ENCODE measurements at places on chromosomes 12 and 14. TPM values are rescaled to one million over a fixed set of nuclear protein-coding genes. Genes with fewer than 3 reads are reported as not detected.

Gene SLC10A1
- total RNA-seq = not detected

Gene CCDC196
- not detected for total RNA-seq

Gene KRT6C
- not detected for total RNA-seq

GRCh38 chr12:43167691-43168090 lies 384.3 kb downstream of the ADAMTS20 start:
- H3K27ac ChIP-seq = no peak overlapping the region
- H3K36me3 ChIP-seq = no peaks in the 10 kb centered on the region
- no peak overlapping the region for H3K4me3 ChIP-seq

- no peak overlapping the region for H3K27ac ChIP-seq
- peak; percentile 48 for DNase-seq
- H3K27me3 ChIP-seq = no peaks in the 10 kb centered on the region
- H3K36me3 ChIP-seq = peaks cover 66% of the 10 kb centered on the region
Measured at GRCh38 chr12:56719056-56719455, 6.0 kb downstream of the NACA start.

DNA sequence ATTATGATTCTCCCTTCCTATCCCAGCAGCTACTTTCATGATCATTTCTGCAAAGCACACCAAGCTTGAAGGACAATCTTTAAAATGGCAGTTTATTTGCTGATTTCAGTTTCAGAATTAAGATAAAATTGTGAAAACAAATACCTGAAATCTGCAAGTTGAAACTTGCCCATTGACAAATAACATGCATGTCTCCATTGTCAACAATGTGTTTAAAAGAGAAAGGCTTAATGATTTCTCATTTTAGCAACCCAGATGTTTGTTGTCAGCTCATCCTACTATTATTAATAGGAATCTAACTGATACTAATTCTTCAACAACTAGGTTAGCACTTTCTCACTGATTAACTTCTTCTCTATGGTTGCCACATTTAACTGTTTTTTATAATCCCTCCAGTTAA lies 474.6 kb downstream of the PRKD1 start:
- no peaks in the 10 kb centered on the region for H3K36me3 ChIP-seq
- DNase-seq = no peak
- H3K4me3 ChIP-seq = no peak overlapping the region
- no peaks in the 10 kb centered on the region for H3K27me3 ChIP-seq
- H3K4me1 ChIP-seq = no peaks in the 10 kb centered on the region

DNA sequence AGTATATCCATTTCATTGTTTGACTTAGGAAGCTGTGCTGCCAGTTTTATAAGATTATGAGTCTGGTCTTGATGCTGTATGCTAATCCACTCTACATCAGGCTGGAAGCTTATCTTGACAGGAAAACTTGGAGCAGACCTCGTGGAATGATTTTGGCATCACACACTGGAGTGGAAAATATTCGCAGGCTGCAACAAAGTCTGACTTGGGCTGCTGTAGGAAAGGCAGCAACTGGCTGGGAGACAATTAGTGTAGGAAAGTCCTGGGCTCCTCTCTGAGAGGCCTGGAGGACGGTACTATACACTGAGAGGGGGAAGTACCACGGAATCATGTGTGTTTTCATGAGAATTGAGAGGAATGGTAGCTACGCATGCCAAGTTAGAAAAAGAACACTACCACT lies 383.7 kb downstream of the ETNK1 start:
- H3K4me3 ChIP-seq = no peak overlapping the region
- peaks cover 3% of the 10 kb centered on the region for H3K27me3 ChIP-seq
- no peak for DNase-seq
- no peaks in the 10 kb centered on the region for H3K36me3 ChIP-seq

DNA sequence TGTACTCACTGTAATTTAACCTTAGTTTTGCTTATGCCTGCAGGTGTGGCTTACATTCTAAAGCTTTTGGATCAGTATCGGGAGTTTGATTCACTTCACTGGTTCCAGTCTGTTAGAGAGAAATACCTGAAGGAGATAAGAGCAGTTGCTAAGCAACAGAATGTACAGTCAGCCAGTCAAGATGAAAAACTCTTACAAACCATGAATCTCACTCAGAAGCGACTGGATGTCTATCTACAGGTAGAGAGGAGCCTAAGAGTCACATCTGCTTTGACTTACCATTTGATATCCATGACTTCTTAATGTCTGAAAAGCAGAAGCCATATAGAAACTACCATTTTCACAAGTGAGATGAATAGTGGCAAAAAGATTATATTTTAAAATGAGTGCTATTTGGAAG lies 56.5 kb downstream of the WASHC4 start:
- no peaks in the 10 kb centered on the region for H3K4me1 ChIP-seq
- H3K27ac ChIP-seq = no peak overlapping the region
- no peaks in the 10 kb centered on the region for H3K27me3 ChIP-seq

GRCh38 chr14:56886471-56887062 lies 76.3 kb upstream of the OTX2 start:
- H3K4me3 ChIP-seq = no peak overlapping the region
- no peaks in the 10 kb centered on the region for H3K36me3 ChIP-seq
- no peaks in the 10 kb centered on the region for H3K4me1 ChIP-seq
- H3K27ac ChIP-seq = no peak overlapping the region
- no peaks in the 10 kb centered on the region for H3K27me3 ChIP-seq
- no peak for DNase-seq

DNA sequence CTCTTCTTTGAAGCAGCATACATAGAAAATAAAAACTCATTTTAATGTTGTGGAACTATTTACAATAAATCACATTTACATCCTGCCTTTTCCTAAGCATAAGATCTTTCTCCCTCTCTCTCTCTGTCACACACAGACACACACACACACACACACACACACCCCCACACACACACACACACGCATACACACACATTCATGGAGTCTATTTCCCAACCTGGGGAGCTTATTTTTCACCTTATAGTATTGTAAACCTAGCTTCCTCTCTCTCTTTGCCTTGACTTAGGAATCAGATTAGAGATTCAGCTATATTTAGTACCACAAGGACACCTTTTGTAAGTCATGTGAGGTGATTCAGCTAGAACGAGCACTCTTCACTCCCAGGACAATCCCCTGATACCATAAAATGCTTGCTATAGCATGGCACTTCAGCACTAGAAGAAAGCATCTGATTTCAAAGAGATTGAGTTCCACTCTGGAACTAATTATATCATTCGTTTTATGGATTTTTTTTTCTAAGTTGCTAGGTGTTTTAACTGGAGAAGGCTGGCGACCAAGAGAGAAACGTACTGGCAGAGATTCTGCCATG lies 23.6 kb downstream of the TMEM30B start:
- DNase-seq = no peak
- no peaks in the 10 kb centered on the region for H3K27me3 ChIP-seq
- H3K4me3 ChIP-seq = no peak overlapping the region
- H3K36me3 ChIP-seq = no peaks in the 10 kb centered on the region

DNA sequence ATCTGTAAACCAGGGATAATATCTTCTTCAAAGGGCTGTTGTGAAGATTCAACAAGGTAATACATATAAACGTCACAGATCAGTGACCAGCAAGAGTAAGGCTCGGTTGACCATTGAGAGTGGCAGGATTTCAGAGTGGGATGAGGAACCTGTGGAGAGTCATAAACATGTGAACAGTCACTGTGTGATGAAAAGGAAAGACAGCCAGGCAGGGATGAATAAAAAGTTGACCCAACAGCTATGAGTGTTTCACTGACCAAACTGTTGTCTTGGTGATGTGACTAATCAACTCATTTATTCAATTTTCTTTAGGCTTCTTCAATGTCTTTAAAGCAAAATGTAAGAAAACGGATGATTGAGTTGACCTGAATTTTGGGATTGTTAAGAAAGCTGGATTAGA lies 8.6 kb upstream of the FRMD6 start:
- no peak overlapping the region for H3K4me3 ChIP-seq
- no peaks in the 10 kb centered on the region for H3K27me3 ChIP-seq
- peak; percentile 82 for DNase-seq
- peaks cover 26% of the 10 kb centered on the region for H3K36me3 ChIP-seq
- peak overlapping the region; percentile 94 for H3K27ac ChIP-seq

DNA sequence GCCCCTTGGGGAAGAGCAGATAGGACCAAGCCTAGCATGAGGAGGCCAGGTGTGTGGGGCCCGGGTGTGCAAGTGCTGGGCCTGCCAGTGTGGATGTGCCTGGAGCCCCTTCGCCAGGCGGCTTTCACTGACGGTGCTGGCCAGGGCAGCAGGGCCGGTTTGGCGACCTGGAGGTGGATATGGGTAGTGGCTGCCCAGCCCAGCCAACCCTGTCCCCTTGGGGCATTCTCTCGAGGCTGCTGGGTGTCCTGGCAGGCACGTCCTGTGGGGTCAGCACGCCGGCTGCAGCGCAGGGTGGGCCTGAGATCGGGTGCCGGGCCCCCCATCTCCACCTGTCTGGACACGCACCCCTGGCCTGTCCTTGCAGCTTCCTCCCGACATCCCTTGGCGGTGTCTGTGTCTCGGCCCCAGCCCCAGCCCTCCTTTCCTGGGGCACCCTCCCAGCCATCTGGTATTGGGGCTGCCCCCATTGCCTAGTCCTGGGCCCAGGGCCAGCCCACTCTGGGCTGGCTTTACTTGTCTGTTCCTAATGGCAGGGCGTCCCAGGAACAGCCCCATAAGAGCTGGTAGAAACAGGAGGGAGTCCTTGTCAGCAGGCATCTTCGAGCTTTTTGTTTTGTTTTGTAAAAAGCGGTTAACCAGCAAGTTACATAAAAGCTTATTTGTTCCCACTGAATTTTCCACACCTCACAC lies 7.2 kb upstream of the CRIP2 start:
- DNase-seq = no peak
- no peaks in the 10 kb centered on the region for H3K4me1 ChIP-seq
- H3K4me3 ChIP-seq = no peak overlapping the region
- H3K36me3 ChIP-seq = peaks cover 19% of the 10 kb centered on the region
- H3K27me3 ChIP-seq = no peaks in the 10 kb centered on the region

DNA sequence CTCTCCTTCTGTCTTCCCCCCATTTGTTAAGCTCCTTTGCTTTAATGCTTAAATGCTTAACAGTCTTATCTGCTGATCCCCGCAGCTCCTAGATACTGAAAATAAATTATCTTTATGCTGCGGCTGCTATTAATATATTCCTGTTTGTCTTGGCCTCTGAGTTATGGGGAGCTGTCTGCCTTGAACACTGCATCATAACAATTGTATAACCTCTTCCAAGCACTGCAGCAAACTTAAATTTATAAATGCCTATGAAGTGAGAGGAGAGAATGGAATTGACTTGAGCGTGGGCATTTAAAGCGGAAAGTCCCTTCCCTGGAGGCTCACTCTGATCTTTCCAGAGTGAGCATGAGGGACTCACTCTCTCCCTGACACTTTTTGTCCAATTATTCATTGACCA lies 23.1 kb upstream of the DCP1B start:
- H3K27ac ChIP-seq = no peak overlapping the region
- DNase-seq = no peak
- peaks cover 82% of the 10 kb centered on the region for H3K27me3 ChIP-seq
- no peaks in the 10 kb centered on the region for H3K36me3 ChIP-seq
- peaks cover 7% of the 10 kb centered on the region for H3K4me1 ChIP-seq
- no peak overlapping the region for H3K4me3 ChIP-seq

- peaks cover 9% of the 10 kb centered on the region for H3K4me1 ChIP-seq
- H3K27me3 ChIP-seq = peaks cover 23% of the 10 kb centered on the region
- H3K27ac ChIP-seq = no peak overlapping the region
- no peaks in the 10 kb centered on the region for H3K36me3 ChIP-seq
- DNase-seq = peak; percentile 92
Measured at GRCh38 chr12:114664651-114665320, 19.2 kb downstream of the TBX3 start.

DNA sequence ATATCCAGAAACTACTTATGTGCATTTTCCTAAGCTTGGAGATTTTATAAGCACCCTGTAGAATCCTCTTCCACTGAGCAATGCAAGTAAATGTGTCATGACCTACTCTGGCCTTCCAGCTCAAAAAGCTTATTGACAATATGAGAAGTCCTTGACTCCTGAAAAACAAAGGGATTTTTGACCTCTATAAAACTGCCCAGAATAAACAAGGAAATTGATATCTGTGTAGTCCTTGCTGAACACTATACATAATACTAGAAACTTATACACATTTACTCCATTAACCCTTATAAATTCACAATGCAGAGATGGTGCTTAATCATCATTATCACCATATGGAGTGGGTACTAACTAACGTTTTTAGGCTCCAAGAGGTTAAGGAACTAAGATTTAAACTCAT lies 197.4 kb upstream of the KRR1 start:
- no peak overlapping the region for H3K4me3 ChIP-seq
- no peak overlapping the region for H3K27ac ChIP-seq
- peaks cover 23% of the 10 kb centered on the region for H3K4me1 ChIP-seq
- no peaks in the 10 kb centered on the region for H3K36me3 ChIP-seq

GRCh38 chr12:55972042-55972441 lies 1.8 kb upstream of the RAB5B start:
- H3K4me1 ChIP-seq = peaks cover 37% of the 10 kb centered on the region
- DNase-seq = peak; percentile 83
- peaks cover 8% of the 10 kb centered on the region for H3K36me3 ChIP-seq
- no peaks in the 10 kb centered on the region for H3K27me3 ChIP-seq

GRCh38 chr14:33490555-33490954 lies 460.3 kb downstream of the EGLN3 start:
- H3K4me1 ChIP-seq = no peaks in the 10 kb centered on the region
- H3K4me3 ChIP-seq = no peak overlapping the region
- H3K27me3 ChIP-seq = peaks cover 13% of the 10 kb centered on the region
- no peak overlapping the region for H3K27ac ChIP-seq
- H3K36me3 ChIP-seq = no peaks in the 10 kb centered on the region

DNA sequence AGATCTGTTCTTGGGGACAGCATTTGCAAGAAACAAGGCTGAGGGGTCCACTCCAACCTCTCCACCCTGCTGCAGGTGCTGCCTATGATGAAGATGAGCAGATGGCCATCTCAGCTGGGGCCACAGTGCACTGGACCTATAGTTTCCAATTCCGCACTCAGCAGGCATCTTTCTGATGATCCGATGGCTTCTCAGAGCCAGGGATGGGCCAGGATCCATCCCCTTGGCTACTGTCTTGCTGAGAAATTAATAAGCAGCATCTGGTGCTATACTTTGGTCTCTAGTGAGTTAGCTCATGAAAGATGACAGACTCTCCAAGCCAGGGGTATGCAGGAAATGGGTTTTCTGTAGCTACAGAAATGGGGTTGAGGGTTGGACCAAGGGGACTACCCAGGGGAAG lies 18.4 kb upstream of the BDKRB1 start:
- peaks cover 42% of the 10 kb centered on the region for H3K36me3 ChIP-seq
- no peak overlapping the region for H3K4me3 ChIP-seq
- peaks cover 5% of the 10 kb centered on the region for H3K4me1 ChIP-seq
- no peak overlapping the region for H3K27ac ChIP-seq
- DNase-seq = no peak
- no peaks in the 10 kb centered on the region for H3K27me3 ChIP-seq

- H3K4me3 ChIP-seq = no peak overlapping the region
- DNase-seq = no peak
- no peak overlapping the region for H3K27ac ChIP-seq
- no peaks in the 10 kb centered on the region for H3K27me3 ChIP-seq
- peaks cover 6% of the 10 kb centered on the region for H3K4me1 ChIP-seq
- H3K36me3 ChIP-seq = peaks cover 56% of the 10 kb centered on the region
Measured at GRCh38 chr12:122483969-122484368, 16.8 kb downstream of the ZCCHC8 start.

GRCh38 chr12:127809275-127809674 lies 457.7 kb upstream of the TMEM132C start:
- no peaks in the 10 kb centered on the region for H3K27me3 ChIP-seq
- no peak overlapping the region for H3K4me3 ChIP-seq
- H3K4me1 ChIP-seq = peaks cover 10% of the 10 kb centered on the region
- H3K27ac ChIP-seq = peak overlapping the region; percentile 91
